ENCODE measurements at places on chromosomes 16 and 17. TPM values are rescaled to one million over a fixed set of nuclear protein-coding genes. Genes with fewer than 3 reads are reported as not detected.

SCRN2 gene
- total RNA-seq, result 24.5 TPM

AOC2 gene
- total RNA-seq, result 0.22 TPM

CPNE7 gene
- total RNA-seq, result 20.2 TPM

CAPNS2 gene
- not detected for total RNA-seq

KRTAP2-2 gene
- total RNA-seq, result not detected

CDRT15L2 gene
- not detected for total RNA-seq

KRTAP4-9 gene
- total RNA-seq, result 0.58 TPM

RNF151 gene
- total RNA-seq, result not detected

NAGPA gene
- total RNA-seq, result 15.8 TPM

DNA sequence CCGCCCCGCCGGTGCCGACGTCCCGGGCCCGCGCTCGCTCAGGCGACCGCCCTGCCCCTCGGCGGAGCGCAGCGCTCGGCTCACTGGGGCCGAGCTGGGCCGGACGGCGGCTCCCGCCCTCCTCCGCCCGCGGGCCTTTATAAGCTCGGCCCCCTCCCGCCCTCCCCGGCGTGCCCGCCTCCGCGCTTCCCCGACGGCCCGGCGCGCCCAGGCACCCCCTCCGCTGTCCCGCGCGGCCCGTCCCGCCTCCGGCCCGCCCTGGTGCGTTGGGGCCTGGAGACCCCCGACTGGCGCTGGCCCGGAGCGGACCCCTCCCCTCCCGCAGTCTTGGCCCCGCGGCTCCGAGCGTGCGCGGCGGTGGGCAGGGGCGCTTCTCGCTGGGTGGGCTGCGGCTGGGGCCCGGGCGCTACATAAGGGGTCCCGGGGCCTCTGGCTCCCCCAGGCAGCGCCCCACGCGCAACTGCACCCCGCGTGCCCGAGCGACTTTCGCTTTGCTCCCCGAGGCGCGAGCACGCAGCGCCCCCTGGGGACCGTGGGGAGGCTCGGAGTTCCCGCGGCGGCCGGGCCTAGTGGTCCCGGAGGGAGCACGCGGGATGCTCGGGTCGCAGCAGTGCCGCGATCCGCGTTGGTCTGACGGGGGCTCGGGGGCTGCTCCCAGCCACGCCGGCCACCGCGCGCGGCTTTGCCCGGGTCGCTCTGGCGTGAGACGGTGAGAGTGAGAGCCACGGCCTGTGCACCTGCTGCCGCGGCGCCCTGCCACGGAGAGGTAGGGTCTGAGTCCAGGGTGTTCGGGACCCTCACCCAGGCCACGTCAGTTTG, at the start of gene PIEZO1:
TSS of gene PIEZO1 (minus strand) at position 115 of the 819 bp plus-strand sequence. CDS start 256 bp downstream, outside the sequence.
- DNase-seq, result no peak

DNA sequence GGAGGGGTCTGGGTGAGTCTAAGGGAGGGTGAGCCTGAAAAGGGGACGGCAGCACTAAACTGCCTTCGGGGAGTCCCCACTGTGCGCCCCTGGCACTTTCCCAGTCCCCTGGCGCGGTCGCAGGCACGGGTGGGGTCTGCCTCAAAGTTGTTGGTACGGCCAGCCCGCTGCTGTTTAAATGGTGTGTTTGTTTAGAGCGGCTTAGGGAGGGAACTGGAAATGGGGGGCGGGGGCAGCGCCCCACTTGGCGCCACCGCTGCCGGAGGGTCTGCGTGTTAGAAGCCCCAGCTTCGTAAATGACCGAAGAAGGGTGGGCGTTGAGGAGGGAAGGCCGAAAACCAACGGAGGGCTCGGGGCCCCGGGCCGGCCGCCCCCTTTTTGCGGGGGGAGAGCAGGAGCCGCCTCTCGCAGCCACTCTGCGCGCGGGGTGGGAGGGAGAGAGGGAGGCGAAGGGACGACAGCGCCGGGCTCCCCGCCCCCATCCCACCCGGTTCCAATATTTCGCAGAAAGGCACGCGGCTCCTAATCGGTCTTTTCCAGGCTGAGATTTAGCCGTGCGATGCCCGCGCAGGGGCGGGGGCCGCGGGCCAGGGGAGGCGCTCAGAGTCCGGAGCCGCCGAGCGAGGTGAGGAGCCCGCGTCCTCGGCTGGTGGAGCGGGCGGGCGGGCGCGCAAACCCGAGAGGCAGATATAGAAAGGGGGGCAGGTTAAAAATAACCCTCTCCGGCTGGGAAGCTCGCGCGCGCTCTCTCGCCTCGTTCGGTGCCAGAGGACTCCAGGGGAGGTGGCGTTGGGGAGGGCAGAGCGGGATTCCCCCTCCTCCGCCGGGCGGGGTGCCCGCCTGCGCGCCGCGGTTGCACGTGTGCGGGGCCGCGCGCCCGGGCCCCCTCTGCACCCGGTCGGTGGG, 54.9 kb downstream of the SREBF1 start:
- no peak for DNase-seq

DNA sequence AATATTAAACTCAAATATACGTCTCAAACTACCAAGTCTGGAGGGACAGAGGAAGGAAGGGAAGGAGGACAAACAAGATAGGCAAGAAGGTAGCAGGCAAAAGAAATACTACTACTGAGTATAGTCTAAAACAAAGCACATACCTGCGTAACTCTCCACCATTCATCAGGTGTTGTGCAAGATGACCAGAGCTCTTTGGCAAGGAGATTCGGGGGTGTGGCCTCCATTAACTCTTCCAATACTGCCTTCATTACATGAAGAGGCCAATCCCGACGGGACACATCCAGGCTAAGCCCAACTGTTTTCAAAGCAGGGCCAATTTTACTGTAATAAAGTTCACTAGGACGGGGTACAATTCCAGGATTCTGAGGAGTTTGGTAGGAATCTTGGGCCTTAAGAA, 38.2 kb upstream of the ARL6IP1 start:
- DNase-seq, result no peak

- DNase-seq, result no peak
These were observed 38.5 kb downstream of the WNT3 start for GRCh38 chr17:46780003-46780373.

DNA sequence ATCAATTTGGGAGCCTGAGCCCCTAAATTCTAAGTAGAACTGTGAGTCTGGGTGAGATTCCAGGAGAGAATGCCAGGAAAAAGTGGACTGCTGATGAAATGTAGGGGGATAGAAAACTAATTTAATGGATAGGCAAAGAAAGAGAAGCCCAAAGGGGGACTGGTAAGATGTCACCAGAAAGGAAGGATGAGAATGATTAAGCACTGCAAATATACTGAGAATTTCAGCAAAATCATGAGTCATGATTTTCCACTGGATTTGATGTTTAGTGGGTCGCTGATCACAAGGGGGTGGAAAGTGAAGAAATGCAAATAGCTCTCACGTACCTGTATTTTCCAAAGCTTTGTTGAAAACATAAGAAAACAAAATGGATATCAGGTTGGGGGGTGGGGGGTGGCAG, 201.8 kb downstream of the SLC39A11 start:
- peak; percentile 13 for DNase-seq

DNA sequence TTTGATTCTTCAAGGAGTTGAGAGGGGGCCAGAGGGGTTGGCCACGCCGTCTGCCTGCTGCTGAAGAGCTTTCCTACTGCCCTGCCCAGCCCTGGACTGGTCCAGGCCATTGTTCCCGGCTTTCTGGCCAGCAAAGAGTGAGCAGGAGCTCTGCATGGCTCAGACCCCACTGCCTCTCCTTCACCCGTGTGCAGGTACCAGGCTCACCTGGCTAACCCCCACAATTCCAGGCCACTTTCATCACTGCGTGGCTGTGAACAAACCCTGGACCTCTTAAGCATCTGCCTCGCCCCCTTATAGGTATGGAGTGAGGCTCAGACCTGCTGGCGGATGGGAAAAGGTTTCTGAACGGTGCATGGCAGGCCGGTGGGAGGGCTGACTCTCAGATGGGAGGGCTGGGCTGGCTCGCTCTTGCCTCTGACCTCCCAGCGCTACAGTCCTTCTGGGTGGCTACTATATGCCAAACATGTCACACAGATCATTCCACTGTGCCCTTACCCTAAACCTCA, 8.9 kb downstream of the ZNF319 start:
- no peak for DNase-seq

DNA sequence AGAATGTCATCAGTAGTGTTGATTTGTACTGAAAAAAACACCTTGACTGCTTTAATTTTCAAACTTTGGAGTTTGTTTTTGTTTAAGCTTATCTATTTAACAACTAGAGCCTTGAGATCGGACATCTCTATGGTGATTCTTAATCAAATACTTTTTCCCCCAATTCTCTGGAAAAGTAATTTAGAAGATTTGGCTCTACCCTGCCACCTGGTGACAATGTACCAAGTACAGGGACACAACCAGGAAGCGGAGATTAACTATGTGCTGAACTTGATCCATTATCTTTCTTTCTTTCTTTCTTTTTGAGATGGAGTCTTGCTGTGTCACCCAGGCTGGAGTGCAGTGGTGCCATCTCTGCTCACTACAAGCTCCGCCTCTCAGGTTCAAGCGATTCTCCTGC, 30.8 kb downstream of the USP43 start:
- DNase-seq, result no peak

- DNase-seq, result no peak
These were observed 33.4 kb downstream of the VAC14 start for GRCh38 chr16:70767377-70768202.

- DNase-seq, result no peak
These were observed 6.2 kb upstream of the ETV4 start for GRCh38 chr17:43552229-43552837.

DNA sequence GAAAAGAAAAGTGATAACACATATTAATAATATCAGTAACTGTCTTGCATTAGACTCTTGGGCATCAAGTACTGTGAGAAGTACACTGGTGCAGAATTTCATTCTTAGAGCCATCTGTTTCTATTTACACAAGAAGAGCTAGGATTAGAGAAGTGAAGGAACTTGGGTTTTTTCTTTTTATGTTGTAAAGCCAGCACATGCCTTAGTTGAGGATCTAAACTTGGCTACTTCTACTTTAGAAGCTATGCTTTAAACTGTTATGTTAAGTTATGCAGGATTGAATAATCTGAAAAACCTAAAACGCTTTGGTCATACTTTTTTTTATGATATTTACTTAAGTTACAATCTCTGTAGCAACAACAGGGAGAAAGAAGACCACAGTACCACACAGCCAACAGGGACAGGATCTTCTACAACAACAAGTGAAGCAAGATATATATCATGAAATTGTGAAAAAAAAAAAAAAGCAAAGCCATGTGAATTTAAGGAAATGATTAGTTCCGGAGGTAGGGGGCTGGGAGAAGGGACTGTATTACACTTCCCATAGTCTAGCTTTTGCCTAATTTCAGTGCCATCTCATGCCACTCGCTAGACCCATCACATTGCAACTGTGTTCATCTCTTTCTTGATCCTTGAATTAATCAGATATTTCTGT, 305.1 kb upstream of the GOT2 start:
- DNase-seq, result no peak

DNA sequence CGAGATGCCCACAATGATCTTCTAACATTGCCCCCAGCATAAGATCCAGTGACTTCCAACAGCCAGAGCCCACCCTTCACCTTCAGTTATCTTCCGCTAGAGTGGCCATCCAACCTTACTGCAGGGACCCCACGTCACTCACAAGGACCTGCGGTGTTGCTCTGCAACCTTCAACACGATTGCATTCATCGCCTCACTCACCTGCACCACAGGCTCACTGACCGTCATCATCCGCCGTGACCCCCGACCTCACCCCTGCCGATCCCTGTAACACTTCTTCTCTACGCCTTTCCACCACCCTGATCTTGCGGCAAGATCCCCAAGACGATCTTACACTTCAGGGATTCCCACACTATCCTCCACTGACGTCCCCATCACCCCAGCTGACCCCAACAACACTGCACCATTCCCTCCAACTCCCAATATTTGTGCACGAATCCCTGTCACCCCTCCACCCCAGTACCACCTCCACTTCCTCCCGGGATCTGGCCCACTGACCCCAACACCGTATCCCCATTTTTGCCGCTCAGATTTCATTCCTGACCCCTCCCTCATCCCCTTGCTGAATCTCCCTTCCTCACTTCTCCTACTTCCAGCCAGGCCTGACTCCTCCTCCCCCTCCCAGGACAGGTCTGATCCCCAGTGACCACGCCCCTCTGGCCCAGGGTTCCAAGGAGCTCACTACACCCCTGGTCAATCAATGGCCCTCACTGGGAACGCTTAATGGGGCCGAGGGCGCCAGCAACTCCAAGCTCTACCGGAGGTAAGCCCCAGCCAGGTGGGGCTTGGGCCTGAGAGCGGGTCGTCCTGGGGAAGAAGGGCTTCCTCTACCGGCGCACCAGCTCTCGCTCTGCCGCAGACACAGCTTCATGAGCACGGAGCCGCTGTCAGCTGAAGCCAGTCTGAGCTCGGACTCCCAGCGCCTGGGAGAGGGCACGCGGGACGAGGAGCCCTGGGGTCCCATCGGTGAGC, 7.6 kb downstream of the RUNDC3A start:
- DNase-seq, result no peak

GRCh38 chr16:31198207-31198882, 4.2 kb downstream of the PYCARD start:
- no peak for DNase-seq

GRCh38 chr16:11880007-11880406, 28.7 kb upstream of the RSL1D1 start:
- DNase-seq, result no peak

- peak; percentile 37 for DNase-seq
These were observed 42.3 kb downstream of the FZD2 start for GRCh38 chr17:44599298-44600175.

DNA sequence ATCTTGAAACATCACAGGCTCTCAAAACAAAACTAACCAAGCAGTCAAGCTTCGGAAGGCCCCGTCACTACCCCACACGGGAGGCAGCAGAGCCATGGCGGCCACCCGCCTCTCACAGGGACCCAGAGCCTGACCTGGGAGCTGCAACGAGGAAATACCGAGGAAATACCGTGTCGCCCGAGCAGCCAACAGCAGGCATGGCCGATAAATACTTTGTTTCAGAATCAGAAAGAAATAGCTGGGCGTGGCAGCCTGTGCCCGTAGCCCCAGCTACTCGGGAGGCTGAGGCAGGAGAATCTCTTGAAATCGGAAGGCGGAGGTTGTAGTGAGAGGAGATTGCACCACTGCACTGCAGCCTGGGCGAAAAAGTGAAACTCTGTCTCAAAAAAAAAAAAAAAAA, 6.9 kb downstream of the LMF1 start:
- DNase-seq, result no peak

DNA sequence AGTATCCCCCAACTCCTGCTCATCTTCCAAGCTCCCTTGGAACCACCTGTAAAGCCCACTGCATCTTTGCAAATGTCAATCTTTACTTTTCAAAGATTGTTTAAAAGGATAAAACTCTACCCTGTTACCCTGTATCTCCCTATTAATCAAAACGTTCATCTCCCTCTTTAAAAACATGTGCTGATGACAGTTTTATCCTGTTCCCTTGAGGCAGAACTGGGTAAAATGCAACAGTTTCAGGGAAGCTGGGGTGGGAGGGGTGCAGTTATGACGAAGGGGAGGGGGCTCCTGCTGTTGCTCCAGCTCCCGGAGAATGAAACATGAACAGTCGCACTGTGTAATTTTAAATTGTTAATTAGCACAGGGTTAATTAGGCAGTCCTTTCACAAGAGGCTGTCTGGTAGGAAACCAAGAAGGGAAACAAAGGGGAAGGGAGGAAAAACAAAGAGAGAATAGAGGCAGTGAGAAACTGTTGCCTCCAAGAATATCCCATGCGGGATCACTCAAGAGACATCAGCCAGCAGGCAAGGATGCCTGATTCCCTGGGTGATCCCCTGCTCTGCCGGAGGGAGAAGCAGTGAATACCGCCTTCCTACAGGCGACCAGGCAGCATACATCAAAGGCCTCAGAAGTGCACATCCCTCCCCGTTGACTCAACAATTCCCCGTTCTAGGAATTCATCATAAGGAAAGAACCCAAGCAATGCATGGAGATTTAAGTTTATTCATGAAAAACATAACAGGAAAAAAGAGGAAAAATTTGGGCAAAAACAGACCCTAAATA, 84.2 kb downstream of the ZFHX3 start:
- no peak for DNase-seq

Measured in epithelial cell of proximal tubule (primary cell).